Effector CD4-positive, alpha-beta T cell (primary cell): ENCODE measurements at places on chromosomes 6 and 20.
A peak's percentile ranks its signal among the peaks of the same experiment; 100 is the strongest.

DNA sequence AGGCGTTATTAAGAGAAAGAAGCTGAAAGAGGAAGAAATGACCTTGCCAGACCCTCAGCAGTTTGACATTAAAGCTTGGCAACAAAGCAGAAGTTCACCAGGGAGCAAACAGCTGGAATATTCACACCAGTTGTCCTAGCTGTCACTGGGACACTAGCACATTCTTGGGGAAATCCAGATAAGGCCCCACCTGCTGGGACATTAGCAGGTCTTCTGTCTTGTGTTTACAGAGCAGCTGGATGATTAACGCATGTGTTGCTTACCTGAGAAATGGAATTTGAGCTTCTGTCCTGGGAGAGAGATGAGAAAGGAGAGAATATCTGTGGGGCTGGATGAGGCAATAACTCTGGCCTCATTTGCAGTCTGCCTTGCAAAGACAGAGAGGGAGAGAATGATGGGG is 137.6 kb upstream of the RIN2 start:
- DNase-seq = no peak

DNA sequence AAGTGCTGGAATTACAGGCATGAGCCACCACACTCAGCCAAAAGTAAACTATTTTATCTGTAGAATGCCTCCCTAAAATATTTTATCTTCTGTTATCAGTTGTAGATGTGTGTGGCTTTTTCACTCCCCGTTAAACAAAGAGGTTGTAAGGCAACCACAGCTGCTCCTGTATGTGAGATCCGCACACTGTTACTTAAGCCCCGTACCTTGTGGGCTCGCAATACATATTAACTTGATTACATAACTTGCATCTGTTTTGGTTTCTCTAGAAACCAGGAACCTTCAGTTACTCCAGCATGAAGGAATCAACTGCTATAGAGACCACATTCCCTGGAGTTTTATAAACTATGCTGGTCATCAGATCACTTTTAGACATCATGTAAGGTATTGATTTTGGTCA is 420.1 kb upstream of the SLC35B3 start:
- DNase-seq = no peak

DNA sequence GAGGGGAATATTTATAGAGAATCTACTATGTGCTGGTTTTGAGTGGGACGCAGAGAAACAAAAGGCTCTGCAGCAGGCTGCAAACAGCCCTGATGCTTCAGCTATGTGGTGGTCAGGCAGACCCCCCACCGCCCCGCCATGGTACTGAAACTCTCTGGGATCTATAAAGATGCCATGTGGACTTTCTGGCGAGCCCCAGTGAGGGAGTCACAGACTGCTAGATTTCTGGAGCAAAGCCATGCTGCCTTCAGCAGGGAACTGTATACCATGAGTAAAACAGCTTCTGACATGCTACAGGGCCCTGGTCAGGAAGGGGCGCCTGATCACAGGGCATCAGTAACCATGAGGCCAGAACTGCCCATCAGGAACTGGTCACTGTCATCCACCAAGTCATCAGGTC is 19.2 kb upstream of the BPIFB1 start:
- DNase-seq = no peak

GRCh38 chr20:461254-462198 is 807 bp downstream of the TBC1D20 start:
- peak; percentile 35 for DNase-seq

DNA sequence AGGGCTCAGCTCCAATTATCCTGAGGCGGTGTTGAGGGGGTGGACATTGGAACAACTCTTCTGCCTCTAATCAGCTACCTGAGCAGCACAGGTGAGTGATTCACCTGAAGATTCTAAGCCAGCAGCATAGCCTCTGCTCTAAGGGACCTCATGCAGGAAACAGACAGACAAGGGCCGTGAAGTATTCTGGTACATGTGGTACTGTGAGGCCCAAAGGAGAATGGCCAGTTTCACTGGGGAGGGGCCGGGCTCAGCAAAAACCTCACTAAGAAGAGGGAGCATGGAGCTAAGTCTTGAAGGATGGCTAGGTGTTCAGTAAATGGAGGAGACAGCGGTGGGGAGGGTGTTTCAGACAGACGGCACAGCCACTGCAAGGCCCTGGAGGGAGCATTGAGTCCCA is 58.5 kb upstream of the CCDC167 start:
- no peak for DNase-seq

- no peak for DNase-seq
These were observed 25.5 kb upstream of the PXDC1 start for GRCh38 chr6:3776881-3777507.

GRCh38 chr6:142207265-142207877 is 60.3 kb downstream of the VTA1 start:
- peak; percentile 23 for DNase-seq

DNA sequence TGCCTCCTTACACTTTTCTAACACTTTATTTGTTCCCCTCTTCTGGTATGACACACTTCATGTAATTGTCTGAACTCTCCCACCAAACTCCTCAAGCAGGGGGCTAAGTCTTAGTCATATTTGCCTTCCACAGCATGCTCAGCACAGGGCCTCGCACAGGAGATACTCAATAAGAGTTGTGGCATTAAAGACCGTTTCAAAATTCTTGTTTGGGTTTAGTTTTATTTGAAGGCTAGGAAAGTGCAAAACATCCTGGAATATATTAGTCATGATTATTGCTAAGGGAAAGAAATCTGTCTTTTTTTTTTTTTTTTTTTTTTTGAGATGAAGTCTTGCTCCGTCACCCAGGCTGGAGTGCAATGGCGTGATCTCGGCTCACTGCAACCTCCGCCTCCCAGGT is 137.6 kb upstream of the ECI2 start:
- no peak for DNase-seq
